Activated T-helper 1 cell treated with anti-CD3 and anti-CD28 coated beads, Interleukin-2, amount 50 U/mL, for 16 hours (primary cell): ENCODE measurements at places on chromosomes 7 and 10.

DNA sequence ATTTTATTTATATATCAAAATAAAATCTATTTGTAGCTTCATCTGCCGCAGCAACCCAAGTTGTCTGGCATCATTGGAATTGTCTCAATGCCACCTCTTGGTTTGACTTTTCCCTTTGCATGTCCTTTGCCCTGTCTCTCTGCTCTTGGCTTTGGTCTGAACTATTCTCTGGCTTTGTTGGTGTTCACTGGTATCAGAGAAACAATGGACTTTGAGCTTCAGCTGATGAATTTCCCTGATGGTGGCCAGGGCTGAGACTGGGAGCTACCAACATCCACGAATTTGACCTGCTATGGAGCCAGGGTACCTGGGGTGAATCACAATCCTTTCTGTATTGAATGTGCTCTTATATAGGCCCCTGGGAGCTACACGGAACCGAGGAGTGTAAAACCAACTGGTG, 311.7 kb upstream of the KIAA1217 start:
- DNase-seq, result no peak

DNA sequence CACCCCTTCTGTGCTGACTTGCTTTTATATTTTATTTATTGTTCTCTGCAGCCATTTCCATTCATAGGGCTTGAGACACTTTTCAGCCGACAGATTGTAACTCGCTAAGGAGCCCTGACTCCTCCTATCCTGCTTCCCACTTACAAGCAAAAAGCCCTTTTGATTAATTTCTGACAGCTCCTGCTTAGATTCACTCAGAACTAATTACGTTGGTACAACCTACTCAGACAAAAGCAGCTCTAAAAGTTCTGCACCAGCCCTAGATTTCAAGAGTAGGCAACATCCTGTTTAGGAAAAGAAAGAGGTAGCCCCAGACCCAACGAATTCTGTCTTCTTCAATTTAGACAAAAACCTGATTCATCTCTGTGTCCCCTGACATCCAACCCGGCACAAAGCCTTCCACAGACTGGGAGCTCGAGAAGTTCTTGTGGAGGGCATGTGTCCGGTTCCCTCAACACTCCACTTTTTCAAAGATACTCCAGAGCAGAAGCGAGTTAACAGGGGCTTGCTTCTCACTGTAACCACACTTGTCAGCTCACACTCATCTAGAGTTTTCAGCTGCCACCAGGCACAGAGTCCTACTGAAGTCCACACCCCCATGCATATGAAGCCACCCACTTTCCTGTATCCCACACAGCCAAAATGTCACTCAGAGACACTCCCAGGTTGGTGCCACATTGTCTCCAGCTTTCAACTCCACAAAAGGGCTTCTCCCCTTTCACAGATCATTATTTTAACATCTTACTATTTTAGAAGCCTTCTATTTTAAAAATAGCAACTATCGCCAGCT, 113.6 kb upstream of the NFE2L3 start:
- DNase-seq, result no peak

DNA sequence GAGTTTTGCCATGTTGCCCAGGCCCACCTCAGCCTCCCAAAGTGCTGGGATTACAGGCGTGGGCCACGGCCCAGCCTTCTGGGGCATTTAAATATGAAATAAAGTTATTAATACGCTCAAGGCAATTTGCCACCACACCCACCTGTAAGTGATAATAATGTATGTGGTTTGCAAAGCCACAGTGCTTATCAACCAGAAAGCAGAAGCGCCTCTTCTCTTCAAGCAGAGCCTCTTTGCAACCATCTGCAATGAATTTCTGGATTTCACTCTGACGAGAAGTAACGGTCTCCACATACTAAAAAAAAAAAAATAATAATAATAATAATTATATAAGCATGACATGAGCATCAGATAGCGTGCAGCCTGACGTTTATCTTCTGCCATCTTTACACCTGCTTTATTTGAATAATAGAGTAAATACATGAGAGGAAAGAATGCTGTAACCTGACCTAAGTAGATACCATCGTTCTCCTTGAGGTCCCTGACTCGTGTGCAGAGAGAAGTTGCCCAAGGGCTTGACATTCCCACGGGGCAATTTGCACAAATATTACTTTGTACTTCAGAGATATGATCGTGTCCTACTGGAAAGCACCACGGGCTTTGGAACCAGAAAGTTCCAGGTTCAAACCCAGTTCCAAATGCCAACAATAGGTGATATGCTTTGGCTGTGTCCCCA, 34.0 kb downstream of the BRI3 start:
- DNase-seq, result no peak

GRCh38 chr10:12022580-12023257, 19.9 kb downstream of the UPF2 start:
- no peak for DNase-seq

DNA sequence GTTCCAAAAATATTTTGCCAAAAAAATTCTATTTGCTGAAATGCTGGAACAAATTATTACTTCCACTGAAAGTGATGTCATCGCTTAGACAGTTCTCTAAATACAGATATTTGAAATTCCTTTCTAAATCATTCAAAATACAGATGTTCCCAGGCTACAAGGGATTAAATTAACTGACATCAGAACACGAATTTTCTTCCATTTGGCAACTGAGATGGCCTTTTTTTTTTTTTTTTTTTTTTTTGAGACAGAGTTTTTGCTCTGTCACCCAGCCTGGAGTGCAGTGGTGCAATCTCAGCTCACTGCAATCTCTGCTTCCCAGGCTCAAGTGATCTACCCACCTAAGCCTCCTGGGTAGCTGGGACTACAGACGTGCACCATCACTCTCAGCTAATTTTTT, 57.0 kb downstream of the P4HA1 start:
- DNase-seq, result no peak

DNA sequence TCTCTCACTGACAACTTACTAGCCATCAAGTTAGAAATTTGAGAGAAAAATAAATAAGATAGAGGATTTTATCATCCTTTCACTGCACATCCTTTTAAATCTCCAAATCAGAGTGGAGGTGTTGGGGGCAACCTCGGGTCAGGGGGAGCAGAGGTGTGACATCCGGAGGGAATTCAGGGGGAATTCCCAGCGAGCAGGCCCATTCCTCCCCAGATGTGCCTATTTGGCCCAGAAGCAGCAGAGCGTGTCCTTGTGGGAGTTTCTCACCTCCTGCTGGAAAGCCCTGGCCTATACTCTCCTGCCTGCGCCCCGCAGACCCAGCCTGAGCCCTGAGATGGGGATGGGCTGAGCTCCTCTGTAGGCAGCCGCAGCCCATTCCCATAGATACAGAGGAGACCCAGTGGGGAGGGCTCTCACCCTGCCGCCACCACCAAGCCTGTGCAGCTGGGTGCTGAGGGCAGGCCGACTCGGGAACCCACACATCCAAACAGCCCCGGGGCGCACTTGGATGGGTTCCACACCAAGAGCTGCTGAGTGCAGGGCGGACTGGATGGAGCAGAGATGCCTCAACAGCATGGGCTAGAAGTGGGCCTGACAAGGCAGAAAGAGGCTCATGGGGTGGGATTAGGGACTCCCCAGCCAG, 124.5 kb downstream of the CXCL12 start:
- no peak for DNase-seq

DNA sequence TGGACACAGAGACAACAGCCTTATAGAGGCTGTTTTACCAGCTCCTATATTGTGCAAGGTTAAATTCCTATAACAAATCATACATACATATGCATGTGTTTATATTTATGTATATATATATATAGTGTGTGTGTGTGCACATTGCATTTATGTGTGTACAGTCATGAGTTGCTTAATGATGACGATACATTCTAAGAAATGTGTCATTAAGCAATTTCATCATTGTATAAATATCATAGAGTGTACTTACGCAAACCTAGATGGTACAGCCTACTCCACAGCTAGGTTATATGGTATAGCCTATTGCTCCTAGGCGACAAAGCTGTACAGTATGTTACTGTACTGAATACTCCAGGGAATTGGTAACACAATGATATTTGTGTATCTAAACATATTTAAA, 30.1 kb upstream of the TNKS2 start:
- DNase-seq, result no peak

DNA sequence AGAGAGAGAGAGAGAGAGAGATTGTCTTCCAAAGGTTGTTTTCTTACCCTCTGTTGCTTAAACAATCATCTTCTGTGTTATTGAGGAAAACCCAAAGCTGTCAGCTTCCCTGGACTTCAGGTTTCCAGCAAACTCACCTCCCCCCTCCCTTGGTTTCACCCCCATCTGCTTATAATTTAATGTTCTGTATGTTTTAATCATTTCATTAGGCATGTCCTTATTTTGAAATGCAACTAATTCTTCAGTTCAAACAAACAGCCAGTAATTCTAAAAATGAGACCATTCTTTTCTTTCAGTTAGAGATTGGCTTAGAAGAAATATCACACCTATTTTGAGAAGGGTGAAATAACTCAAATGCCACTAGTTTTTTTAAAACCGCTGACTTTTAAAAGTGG, 102.9 kb downstream of the FAM204A start:
- DNase-seq, result no peak

GRCh38 chr7:6012355-6013104, 3.5 kb downstream of the AIMP2 start:
- DNase-seq, result no peak

DNA sequence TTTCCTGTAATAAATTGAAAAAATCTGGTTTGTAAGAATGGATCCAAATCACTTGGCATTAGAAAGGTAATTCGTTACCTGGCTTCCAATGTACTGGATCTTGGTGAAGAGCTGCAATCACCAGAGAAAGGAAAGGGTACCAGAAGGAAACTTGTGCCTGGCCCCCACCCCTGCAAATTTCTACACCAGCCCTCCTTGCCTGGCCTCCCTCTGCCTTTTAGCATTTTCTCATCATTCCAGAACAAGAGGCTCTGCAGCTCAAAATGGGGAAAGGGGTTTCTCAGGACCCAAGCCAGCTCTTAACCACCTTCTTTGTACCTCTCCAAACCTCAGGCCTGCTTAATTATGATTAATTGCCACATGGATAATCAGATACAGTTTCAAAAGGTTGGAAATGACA, 612.8 kb upstream of the MGMT start:
- no peak for DNase-seq

- no peak for DNase-seq
These were observed 4.2 kb downstream of the STK32C start for GRCh38 chr10:132303361-132304115.

GRCh38 chr7:572416-573268, 53.0 kb upstream of the PDGFA start:
- DNase-seq, result no peak

DNA sequence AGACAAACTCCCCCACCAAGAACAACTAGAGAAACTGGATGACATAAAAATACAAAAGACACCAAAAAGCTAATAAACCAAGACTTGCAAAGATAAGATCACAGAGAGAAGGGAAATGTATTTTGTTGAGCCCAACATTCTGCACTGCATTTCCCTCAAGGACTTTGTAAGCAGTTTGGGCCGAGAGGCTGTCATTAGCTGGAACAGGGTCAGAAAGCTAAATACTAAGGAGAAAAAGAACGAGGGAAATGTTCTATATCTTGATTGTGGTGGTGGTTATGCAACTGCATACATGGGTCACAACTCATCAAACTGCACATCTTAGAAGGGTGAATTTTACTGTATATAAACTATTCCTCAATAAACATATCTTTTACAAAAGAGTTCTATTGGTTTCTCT, 315.0 kb downstream of the IPMK start:
- no peak for DNase-seq

- no peak for DNase-seq
These were observed 11.5 kb downstream of the ZNF438 start for GRCh38 chr10:31020209-31020608.
